Type B pancreatic cell (in vitro differentiated cells): ENCODE measurements at places on chromosomes 3 and 15. TPM values are rescaled to one million over a fixed set of nuclear protein-coding genes. Genes with fewer than 3 reads are reported as not detected.
A peak's percentile ranks its signal among the peaks of the same experiment; 100 is the strongest.

MTFMT gene
- 19.2 and 19.5 TPM in 2 replicates for total RNA-seq

IL1RAP gene
- 8.2 and 14.8 TPM in 2 replicates for total RNA-seq

SLC22A14 gene
- total RNA-seq, result 0.29 TPM in 1 of 2 replicates, not detected in the other

LYZL4 gene
- total RNA-seq, result 0.36 TPM in 1 of 2 replicates, not detected in the other

CASR gene
- 0.87 and 4.4 TPM in 2 replicates for total RNA-seq

GOLGA6D gene
- 0.19 TPM in 1 of 2 replicates, not detected in the other for total RNA-seq

LRRC15 gene
- 0.05 and 0.07 TPM in 2 replicates for total RNA-seq

C3orf49 gene
- not detected in 2 replicates for total RNA-seq

SOX14 gene
- total RNA-seq, result 0.29 and 0.62 TPM in 2 replicates

CCDC191 gene
- 4.7 and 8.4 TPM in 2 replicates for total RNA-seq

- no peaks in the 10 kb centered on the region for H3K36me3 ChIP-seq
- H3K27ac ChIP-seq, result no peak overlapping the region
- no peak overlapping the region for H3K4me3 ChIP-seq
- H3K4me1 ChIP-seq, result peaks cover 4% of the 10 kb centered on the region
- DNase-seq, result no peak
- no peaks in the 10 kb centered on the region for H3K27me3 ChIP-seq
Measured at GRCh38 chr3:175648899-175649298, 789.8 kb downstream of the NAALADL2 start.

- H3K4me3 ChIP-seq, result no peak overlapping the region
- no peak overlapping the region for H3K27ac ChIP-seq
- H3K27me3 ChIP-seq, result peaks cover under 1% of the 10 kb centered on the region
- DNase-seq, result no peak
- no peaks in the 10 kb centered on the region for H3K36me3 ChIP-seq
Measured at GRCh38 chr15:80640531-80641121, 54.5 kb upstream of the ABHD17C start.

- no peak for DNase-seq
- H3K4me3 ChIP-seq, result no peak overlapping the region
- H3K27ac ChIP-seq, result no peak overlapping the region
- H3K27me3 ChIP-seq, result no peaks in the 10 kb centered on the region
Measured at GRCh38 chr3:2802429-2802828, 307.7 kb downstream of the IL5RA start.

GRCh38 chr3:16802389-16802788 is 82.4 kb upstream of the PLCL2 start:
- no peak overlapping the region for H3K4me3 ChIP-seq
- DNase-seq, result no peak
- H3K27ac ChIP-seq, result no peak overlapping the region
- peaks cover 4% of the 10 kb centered on the region for H3K4me1 ChIP-seq

DNA sequence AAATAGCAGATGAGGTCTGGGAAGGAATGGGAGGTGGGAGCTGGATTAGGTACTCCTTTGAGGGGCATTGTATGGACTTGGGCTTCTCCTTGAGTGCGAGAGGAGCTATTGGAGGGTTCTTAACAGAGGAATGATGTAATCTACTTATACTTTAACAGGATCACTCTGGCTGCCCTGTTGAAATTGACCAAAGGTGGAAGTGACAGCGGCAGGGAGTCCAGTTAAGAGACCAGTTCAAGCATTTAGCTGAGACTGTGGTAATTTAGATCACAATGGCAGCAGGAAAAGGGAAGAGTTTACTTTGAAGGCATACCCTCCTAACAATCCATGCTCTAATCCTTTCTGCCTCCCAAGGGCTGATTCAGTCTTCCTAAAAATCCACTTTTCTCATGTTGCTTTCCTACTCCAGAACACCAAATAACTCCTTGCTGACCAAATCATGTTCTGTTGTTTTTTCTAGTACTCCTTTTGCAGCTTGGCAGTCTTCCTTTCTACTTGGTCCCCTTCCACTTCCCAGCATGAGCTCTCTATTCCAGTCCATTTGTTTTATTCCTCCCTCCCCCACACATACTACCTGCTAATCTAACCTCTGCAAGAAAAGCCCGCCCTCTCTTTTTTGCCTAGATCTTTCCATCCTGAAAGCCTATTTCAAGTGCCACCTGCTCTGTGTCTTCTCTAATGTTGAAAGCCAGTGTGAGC is 139.4 kb downstream of the NECTIN3 start:
- H3K27me3 ChIP-seq, result no peaks in the 10 kb centered on the region
- no peaks in the 10 kb centered on the region for H3K36me3 ChIP-seq
- no peak overlapping the region for H3K27ac ChIP-seq
- H3K4me3 ChIP-seq, result no peak overlapping the region
- H3K4me1 ChIP-seq, result no peaks in the 10 kb centered on the region
- no peak for DNase-seq

- H3K36me3 ChIP-seq, result no peaks in the 10 kb centered on the region
- no peak overlapping the region for H3K4me3 ChIP-seq
- no peaks in the 10 kb centered on the region for H3K27me3 ChIP-seq
- H3K4me1 ChIP-seq, result no peaks in the 10 kb centered on the region
- DNase-seq, result no peak
- H3K27ac ChIP-seq, result no peak overlapping the region
Measured at GRCh38 chr3:171113716-171114115, 87.2 kb upstream of the SLC2A2 start.

- peaks cover 34% of the 10 kb centered on the region for H3K4me1 ChIP-seq
- H3K27me3 ChIP-seq, result peaks cover 10% of the 10 kb centered on the region
- no peak overlapping the region for H3K4me3 ChIP-seq
- no peaks in the 10 kb centered on the region for H3K36me3 ChIP-seq
- no peak overlapping the region for H3K27ac ChIP-seq
Measured at GRCh38 chr15:63999177-63999576, 47.1 kb downstream of the DAPK2 start.

GRCh38 chr3:86923071-86923491 is 67.9 kb downstream of the VGLL3 start:
- no peak for DNase-seq
- H3K27ac ChIP-seq, result peak overlapping the region; percentile 74
- no peaks in the 10 kb centered on the region for H3K4me1 ChIP-seq
- H3K36me3 ChIP-seq, result no peaks in the 10 kb centered on the region
- H3K4me3 ChIP-seq, result no peak overlapping the region

DNA sequence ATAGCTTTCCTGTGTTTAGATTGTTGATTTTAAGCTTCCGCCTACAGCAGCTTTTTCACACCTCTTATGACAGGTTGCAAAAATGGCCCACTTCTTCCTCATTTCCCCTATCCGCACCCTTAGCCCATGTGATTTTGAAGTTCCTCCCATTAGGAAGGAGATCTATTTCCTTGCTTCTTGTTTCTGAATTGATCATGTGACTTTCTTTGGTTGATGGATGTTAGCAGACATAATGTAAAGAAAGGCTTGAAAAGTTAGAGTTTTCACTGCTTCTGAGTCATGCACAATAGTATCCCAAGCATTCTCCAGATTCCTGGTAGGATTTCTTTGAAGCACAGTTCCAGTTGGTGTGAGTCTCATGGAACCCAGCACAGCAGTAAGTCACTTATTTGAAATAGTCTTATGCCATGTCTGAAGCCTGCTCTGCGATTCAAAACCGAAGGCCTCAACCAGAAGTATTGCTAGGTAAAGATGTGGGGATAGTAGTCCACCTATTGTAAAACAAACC is 76.6 kb downstream of the EDEM1 start:
- H3K27me3 ChIP-seq, result no peaks in the 10 kb centered on the region
- no peaks in the 10 kb centered on the region for H3K36me3 ChIP-seq
- H3K4me3 ChIP-seq, result no peak overlapping the region
- DNase-seq, result no peak

DNA sequence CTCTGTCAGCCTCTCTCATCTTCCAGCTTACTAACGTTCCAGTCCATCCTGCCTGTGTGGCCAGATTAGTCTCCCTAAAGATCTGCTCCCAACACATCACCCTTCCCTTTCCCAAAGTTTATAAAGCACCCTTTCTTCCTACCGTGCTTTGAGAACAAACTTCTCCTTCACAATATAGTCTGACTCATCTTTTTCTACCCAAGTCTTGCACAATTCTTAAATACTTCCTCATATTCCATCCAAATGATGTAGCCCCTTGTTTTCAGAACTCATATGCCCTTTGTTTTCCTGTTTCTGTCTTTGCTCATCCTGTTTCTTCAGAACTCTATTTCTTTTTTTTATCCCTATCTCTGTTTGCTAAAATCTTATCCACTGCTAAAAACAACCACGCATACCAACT is 326.8 kb downstream of the MFSD1 start:
- H3K27ac ChIP-seq, result no peak overlapping the region
- H3K4me3 ChIP-seq, result no peak overlapping the region
- DNase-seq, result no peak
- H3K36me3 ChIP-seq, result no peaks in the 10 kb centered on the region

- H3K4me3 ChIP-seq, result peak overlapping the region; percentile 73
- DNase-seq, result peak; percentile 83
- peaks cover 4% of the 10 kb centered on the region for H3K36me3 ChIP-seq
- no peaks in the 10 kb centered on the region for H3K27me3 ChIP-seq
- peak overlapping the region; percentile 73 for H3K27ac ChIP-seq
Measured at GRCh38 chr15:77496715-77497109, 76.0 kb downstream of the HMG20A start.

- no peak for DNase-seq
- no peak overlapping the region for H3K4me3 ChIP-seq
- H3K4me1 ChIP-seq, result no peaks in the 10 kb centered on the region
Measured at GRCh38 chr3:34793057-34793456, 846.3 kb upstream of the ARPP21 start.

DNA sequence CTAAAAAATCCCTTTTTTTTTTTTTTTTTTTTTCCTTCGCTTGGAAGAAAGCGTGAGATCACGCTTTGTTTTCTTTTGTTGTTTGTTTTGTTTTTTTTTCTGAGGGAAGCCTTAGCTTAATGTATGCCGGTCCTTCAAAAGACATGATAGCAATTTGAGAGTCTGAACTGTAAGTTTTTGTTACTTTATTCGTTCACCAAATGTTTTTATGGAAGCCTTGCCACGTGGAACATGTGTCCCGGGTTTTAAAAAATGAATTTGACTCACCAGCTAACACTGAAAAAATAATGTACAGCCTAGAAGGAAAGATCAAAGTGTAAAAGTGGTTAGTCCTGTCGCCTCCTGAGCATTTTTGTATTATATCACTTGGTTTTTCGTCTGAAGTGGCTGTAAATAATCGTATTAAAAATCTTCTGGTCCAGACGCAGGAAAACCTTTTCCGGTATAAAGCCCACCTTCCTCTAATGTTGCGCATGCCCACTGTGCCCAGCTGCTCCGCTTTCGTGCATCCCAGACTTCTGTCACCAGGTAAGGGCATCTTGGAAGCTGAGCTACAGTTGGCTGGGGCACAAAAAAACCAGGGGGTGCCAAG is 795 bp upstream of the MYNN start:
- H3K27me3 ChIP-seq, result peaks cover 12% of the 10 kb centered on the region
- H3K4me1 ChIP-seq, result peaks cover 29% of the 10 kb centered on the region
- H3K4me3 ChIP-seq, result peak overlapping the region; percentile 100
- no peak for DNase-seq

DNA sequence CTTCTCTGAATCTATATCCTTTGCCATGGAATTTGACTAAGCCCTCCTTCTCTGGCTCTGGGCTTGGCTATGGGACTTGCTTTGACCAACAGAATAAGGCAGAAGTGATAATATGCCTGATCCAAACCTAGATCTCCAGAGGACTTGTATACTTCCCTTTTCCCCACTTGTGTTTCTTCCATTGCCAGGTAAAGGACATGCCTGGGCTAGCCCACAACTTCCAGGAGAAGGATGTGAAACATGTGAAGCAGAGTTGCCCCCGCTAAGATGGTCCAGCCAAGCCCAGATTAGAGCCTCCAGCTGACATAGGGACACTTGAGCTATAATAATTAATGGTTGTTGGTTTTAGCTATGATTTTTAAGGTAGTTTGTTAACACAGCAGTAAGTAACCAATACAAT is 55.1 kb downstream of the FOXB1 start:
- no peak overlapping the region for H3K4me3 ChIP-seq
- no peaks in the 10 kb centered on the region for H3K4me1 ChIP-seq
- no peaks in the 10 kb centered on the region for H3K36me3 ChIP-seq
- H3K27me3 ChIP-seq, result peaks cover 31% of the 10 kb centered on the region

DNA sequence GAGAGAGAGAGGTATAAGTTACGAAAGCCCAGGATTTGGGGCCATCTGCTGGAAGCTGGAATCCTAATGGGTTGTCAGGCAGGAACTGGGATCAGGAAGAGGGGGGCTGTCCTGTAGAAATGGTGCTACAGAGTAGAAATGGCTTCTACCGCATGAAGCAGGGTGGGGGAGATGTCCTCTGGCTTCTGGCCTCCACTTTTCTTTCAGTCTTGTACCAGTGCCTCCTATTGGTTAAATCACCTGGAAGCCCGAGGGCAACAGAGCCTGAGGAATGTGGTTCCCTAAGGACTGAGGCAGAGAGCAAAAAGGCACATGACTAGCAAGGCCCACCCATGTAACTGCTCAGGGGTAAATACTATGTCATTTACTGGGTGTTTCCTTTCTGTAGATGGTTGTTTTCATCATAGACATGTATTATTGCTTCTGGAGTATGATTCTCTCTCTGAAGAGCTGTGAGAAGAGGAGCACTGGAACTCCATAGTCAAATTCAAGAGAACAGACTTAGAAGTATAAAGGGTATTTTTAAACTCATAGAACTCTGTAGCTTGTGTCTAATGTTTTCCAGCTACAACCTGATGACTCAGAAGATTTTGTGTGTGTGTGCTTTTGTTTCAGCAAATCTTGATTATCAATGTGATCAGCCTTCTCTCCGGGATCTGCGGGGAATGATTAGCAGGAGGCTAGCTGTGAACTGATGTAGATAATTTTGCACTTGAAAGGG is 20.2 kb upstream of the MITF start:
- H3K27ac ChIP-seq, result no peak overlapping the region
- H3K36me3 ChIP-seq, result no peaks in the 10 kb centered on the region
- DNase-seq, result no peak
- H3K4me1 ChIP-seq, result peaks cover 10% of the 10 kb centered on the region
- H3K27me3 ChIP-seq, result peaks cover 3% of the 10 kb centered on the region
- no peak overlapping the region for H3K4me3 ChIP-seq

DNA sequence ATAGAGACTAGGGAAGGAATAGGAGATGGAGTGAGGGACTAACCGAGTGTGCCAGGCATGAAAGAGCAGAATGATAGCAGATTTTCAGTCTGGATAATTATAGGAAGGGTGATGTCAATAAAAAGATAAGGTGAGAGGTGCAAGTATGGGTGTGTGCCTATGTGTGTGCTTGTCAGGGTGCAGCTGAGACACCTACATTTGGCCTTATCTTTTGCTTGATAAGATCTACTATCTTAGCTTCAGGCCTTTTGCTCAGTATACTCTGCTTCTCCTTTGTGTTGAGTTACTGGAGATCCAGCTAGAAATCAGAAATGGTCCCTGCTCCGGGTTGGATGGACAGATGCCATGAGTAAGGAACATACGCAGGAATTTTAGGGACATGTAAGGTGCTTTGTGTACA is 17.4 kb downstream of the ARL14 start:
- H3K4me1 ChIP-seq, result peaks cover 19% of the 10 kb centered on the region
- no peaks in the 10 kb centered on the region for H3K27me3 ChIP-seq
- H3K4me3 ChIP-seq, result no peak overlapping the region
- no peak overlapping the region for H3K27ac ChIP-seq

- peaks cover 25% of the 10 kb centered on the region for H3K4me1 ChIP-seq
- H3K27me3 ChIP-seq, result no peaks in the 10 kb centered on the region
- H3K27ac ChIP-seq, result no peak overlapping the region
- no peak for DNase-seq
Measured at GRCh38 chr3:171871392-171872274, 28.5 kb downstream of the TMEM212 start.

- H3K27me3 ChIP-seq, result no peaks in the 10 kb centered on the region
- peak overlapping the region; percentile 50 for H3K27ac ChIP-seq
- H3K36me3 ChIP-seq, result peaks cover 17% of the 10 kb centered on the region
- H3K4me1 ChIP-seq, result peaks cover 4% of the 10 kb centered on the region
- H3K4me3 ChIP-seq, result no peak overlapping the region
- DNase-seq, result no peak
Measured at GRCh38 chr3:47012342-47013230, 33.1 kb downstream of the NBEAL2 start.

- no peaks in the 10 kb centered on the region for H3K36me3 ChIP-seq
- H3K27me3 ChIP-seq, result no peaks in the 10 kb centered on the region
- H3K4me1 ChIP-seq, result peaks cover 23% of the 10 kb centered on the region
- peak overlapping the region; percentile 77 for H3K27ac ChIP-seq
- DNase-seq, result no peak
- peak overlapping the region; percentile 84 for H3K4me3 ChIP-seq
Measured at GRCh38 chr3:33658991-33659848, 58.8 kb downstream of the CLASP2 start.
